ENCODE measurements at places on chromosomes 5 and 9.

DNA sequence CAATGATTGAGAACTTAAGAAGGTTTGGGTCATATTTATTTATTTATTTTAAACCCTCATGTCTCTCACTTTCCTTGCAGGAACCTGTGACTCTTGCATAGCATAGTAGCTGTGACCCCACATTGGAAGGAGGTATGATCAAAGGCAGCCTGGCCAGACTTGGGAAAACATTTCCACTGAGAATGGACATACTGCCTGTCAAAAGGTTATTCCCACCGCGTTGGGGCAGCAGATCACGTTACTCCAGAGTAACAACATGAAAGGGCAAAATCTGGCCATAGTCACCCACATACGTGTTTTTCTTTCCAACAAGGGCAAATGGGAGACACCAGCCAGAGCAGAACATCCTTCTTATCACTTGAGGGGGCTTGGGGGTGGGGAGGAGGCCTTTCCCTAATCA lies 95.7 kb downstream of the ARL15 start:
- no peak for DNase-seq

GRCh38 chr9:286071-286740 lies 71.5 kb downstream of the DOCK8 start:
- peak; percentile 2 for DNase-seq

GRCh38 chr5:56003179-56003578 lies 8.4 kb upstream of the IL6ST start:
- DNase-seq = peak; percentile 88

DNA sequence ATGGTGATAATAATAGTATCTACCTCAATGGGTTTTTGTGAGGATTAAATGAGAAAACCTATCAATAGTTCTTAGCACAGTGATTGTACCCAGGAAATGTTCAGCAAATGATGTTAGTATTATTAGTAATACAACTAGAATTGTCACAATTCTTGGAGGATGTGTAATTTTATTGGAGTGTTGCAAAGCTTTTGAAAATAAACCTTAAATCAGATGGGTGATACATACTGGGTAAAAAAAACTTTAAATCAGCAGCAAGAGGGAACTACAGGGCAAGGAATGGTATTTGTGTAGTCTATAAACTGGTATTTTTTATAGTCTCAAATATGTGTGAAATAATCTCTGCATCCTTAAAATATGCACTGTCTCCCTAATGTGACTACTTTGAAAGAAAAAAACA lies 371.6 kb downstream of the PIK3R1 start:
- DNase-seq = no peak

GRCh38 chr5:66307647-66308241 lies 163.6 kb downstream of the SREK1 start:
- peak; percentile 71 for DNase-seq

GRCh38 chr9:104774831-104775573 lies 11.1 kb downstream of the NIPSNAP3B start:
- DNase-seq = no peak

DNA sequence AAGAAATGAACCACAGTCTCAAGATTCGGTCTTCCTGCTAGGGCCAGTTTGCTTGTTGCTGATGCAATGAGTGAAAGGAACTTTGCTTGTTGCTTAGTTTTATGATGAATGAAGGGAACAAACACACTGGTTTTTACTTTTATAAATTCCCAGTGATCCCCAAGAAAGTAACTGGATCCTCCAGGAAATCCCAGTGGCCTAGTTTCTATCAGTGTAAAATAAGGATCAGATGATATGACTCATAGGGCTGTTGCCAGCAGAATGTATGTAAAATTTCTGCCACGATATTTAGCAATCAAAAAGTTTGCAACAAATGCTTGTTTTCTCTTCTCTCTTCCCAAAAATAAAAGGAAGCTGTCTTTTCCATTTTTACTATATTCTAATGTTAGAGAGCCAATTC lies 160.1 kb upstream of the CDKN2B start:
- DNase-seq = no peak

DNA sequence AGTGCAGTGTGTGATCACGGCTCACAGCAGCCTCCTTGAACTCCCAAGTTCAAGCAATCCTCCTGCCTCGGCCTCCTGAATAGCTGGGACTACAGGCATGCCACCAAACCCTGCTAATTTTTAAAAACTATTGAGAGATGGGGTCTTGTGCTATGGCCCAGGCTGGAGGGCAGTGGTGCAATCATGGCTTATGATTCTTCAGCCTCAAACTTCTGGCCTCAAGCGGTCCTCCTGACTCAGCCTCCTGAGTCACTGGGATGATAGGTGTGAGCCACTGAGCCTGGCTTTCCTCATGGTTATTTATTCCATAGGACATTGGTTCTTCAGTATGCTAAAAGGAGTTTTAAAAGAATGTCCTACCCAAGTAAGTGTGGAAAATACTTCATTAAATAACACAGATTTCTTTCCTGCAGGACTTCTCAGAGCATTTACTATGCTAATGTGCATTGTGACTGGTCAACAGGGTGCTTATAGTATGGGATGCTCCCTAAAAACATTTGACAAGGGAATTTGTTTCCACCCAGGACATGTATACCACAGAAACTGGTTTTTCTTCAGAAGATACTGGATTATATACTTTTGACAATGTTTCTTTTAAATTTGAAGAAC lies 11.2 kb upstream of the NCS1 start:
- DNase-seq = no peak

DNA sequence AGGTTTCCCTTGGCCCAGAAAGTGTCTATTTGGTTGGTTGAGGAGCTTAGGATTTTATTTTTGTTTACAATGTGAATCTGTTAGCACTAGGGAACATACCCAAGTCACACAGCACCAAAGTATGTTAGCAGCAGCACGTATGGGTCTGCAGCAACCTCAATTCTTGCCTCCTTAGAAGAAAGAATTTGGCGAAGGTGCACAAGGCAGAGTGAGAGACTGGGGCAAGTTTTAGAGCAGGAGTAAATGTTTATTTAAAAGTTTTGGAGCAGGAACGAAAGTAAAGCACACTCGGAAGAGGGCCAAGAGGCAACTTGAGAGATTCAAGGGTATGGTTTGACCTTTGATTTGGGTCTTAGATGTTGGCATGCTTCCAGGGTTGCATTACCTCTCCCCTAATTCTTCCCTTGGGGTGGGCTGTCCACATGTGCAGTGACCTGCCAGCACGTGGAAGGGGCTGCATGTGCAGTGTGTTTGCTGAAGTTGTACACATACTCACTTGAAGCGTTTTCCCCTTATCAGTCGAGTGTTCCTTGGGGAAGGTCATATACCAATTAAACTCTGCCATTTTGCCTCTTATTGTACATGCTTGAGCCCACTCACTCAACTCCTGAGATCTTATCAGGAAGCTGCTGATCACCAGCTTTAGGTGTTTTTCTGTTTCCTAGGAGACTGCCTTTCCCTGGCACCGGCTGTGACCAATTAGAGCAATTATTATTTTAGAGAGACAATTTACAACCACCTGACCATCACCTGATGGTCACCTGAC lies 64.9 kb upstream of the SHC3 start:
- DNase-seq = no peak

DNA sequence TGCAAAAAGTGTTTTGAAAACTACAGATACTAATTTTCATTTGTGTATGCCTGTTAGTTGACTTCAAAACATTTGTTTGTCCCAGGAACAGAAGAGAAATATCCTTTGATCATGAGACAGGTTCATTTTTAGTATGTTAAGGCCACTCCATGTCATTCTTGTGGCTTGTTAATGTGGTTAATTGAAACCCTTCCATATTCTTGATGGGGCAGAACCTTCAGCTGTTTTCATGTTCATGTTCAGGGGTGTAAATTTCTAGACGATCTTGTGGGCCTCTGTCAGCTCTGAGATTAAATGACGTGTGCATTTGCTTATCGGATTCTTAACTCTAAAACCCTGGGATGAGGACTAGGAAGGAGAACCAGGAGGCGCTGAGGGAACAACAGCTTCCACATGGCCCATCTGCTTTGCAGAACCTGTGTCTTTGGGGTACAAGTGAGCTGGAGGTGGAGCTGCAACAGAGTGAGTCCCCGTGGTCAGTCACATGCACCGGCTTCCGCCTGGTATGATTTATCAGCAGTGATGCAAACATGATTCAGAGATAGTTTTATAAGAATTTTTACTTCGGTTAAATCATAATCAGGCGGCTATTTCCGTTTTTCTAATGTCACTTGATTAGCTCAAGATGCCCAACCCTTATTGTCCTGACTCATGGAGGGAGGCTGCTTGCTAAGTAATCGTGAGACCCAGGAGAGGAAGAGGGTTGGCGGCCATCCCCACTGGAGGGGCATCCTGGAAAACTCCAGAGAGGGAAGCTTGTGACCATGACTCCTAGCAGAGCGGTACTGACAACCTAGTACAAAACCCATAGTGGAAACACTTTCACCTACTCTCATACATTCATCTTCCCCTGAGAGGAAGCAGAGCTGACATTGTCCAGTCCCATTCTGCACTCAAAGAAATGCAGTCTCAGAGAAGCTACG lies 138.4 kb downstream of the C9orf152 start:
- peak; percentile 44 for DNase-seq

- DNase-seq = peak; percentile 11
These were observed 196.9 kb downstream of the VPS13A start for GRCh38 chr9:77374266-77374665.

GRCh38 chr9:133342570-133342969 lies 5.4 kb downstream of the MED22 start:
- DNase-seq = no peak

GRCh38 chr5:149886060-149886459 lies 58.5 kb downstream of the PDE6A start:
- peak; percentile 52 for DNase-seq

GRCh38 chr5:6182271-6182815 lies 196.0 kb downstream of the MED10 start:
- no peak for DNase-seq

GRCh38 chr9:87068177-87068840 lies 121.0 kb upstream of the GAS1 start:
- DNase-seq = no peak

DNA sequence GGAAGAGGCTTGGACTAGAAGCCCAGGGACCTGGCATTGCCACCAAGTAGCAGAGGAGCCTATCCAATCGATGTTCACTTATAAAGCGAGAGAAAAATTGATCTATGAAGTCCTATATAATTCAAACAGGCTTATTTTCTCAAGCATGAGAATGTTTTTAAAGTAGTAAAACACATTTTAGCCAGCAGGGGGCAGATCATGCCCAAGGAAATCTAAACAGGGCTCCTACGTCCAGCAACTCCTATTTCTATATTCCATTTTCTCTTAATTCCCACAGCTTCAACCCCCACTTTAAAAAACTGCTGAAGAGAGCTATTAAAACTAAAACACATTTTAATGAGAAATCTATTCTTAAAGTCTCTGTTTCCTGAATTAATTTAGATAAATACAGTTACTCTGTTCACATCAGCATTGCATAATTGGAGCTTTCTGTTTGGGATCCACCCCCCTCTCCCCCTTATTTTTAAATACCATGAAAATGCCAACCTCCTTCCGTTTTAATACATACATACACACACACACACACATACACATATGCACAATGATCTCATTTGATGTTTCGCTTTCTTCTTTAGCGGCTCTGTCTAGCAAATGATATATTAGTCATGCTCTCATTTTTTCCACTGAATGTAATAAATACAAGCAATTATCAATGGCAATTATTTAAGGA lies 144.9 kb downstream of the MYO10 start:
- peak; percentile 69 for DNase-seq

DNA sequence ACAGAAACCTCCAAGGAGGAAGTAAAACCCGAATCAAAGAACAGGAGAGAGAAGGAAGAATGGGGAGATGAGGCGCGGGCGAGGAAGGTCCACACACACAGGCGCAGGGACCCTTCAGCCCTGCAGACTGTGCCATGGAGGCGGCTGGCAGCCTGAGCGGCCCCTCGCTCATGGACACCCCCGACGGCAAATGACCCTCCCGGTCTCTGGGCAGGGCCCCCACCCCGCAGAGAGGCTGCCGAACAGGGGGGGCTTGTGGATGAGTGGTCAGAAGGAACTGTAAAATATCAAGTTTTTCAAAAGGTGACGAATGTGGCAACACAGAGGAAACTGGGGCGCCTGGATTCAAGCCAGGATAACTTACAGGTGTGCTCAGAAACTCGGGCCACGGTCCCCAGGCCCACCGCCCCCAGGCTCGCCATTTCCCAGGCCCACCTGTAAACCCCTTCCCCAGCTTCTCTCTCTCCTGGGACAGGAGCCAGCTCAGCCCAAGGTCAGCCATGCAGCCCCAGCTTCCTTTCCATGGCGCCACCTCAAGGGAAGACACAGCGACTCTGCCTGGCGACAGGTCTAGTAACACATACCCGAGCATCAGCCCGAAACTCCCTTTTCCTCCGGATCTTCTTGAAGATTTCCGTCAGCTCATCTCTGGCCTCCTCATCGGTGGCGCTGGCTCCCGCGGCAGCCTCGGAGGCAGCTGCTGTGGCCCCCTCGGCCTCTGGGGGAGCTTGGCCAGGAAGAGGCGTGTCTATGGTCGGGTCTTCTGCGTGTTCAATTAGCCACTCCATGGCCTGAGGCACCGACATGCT lies 16.5 kb downstream of the UBAC1 start:
- no peak for DNase-seq

DNA sequence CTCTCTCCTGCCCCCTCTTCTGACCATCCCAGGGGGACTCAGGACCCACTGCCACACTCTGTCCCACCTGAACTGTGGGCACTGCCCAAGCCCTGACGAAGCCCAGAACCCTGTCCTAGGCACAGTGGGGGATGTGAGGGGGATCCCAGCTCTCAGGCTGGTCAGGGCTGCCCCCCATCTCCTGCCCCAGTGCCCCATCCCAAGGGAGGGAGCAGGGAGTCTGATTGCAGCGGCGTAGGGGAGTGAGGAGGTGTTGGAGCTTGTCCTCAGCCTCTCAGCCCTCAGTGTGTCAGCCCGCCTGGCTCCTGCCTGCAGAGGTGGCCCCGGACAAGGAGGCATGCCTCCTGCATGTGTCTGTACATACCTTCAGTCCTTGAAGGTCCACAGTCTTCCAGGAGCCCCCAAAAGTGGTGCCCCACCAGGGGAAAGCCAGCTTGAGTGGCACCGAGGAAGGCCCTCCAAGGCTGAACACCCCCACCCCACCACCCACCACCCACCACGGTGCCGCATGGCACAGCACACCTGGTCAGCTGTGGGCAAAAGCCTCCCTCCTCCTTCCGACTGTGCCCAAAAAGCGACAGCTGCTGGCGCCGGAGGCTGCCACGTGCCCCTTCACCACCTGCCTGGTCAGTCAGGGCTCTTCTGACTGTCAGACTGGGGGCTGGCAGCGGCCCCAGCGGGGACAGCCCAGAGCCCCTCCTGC lies 930 bp downstream of the SARDH start:
- no peak for DNase-seq

DNA sequence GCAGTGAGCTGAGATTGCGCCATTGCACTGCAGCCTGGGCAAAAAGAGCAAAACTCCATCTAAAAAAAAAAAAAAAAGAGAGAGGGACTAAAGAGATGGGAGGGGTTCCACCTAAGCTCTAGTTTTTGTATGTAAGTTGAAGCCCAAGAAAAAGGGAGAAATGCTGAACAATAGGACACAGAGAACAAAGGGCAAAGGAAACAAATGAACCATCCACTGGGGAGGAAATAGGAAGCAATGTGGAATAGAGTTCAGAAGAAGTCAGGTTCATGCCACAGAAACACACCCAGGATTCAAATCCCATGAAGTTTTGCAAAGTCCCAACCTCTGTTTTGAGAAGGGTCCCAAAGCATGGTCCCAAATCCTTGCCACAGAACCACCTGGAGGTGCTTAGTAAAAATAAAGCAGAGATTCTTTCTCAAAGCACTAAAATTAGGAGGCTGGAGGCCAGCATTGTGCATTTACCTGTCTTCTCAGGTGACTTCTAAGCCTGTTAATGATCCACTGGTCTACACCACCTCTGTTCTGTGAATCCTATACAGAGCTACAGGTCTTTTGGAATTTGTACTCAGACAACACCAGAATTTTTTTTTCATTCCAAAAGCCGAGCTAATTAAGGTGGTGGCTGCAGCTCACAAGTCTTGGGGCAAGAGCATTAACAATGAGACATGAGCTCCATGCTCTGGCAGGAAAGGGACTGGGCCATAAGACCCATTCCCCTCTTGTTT lies 177.6 kb downstream of the DOCK8 start:
- DNase-seq = no peak
